ENCODE measurements at places on chromosomes 5 and 9. TPM values are rescaled to one million over a fixed set of nuclear protein-coding genes. Genes with fewer than 3 reads are reported as not detected.
A peak's percentile ranks its signal among the peaks of the same experiment; 100 is the strongest.

- no peak for DNase-seq
These were observed 22.7 kb downstream of the AGXT2 start for GRCh38 chr5:35024911-35025510.

DNA sequence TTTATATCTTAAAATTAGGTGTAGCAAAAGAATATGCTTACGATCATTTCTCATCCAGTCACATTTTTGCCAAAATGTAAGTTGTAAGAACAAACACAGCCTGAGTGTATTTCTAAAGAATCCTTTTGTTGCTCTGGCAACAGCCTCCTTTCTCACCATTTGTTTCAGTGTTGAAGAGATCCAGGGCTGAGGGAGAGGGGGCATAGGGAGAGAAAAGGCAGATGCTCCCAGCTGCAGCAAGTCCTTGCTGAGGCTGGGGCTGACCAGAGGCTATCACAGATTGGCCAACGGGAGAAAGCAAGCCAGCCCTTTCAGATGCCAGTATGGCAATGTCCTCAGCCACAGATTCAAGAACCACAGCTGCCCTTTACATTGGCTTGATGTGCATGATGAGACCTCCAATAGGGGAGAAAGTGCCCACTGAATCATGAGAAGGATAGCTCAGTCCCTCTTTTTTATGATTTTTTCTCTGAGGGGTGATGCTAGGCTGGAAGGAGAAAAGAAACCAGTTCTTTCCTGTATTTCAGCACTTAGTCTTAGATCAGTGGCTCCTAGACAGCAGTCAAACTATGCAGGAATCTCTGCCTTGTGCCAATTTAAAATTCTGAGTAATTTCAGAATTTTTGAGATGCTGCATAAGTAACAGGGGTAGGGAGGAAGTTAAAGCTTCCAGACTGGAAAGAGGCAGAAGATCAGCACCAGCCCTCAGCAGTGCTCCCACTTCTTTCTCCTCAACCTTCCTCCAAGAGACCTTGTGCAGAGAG lies 142.1 kb downstream of the LHFPL2 start:
- no peak for DNase-seq

Gene NOP16
- 13.6 TPM for total RNA-seq

Gene PCDHA5
- total RNA-seq: 0.43 TPM

Gene FUT7
- 0.81 TPM for total RNA-seq

- no peak for DNase-seq
These were observed 52.3 kb upstream of the CTSL start for GRCh38 chr9:87673446-87674120.

GRCh38 chr9:112308588-112308987 lies 24.8 kb downstream of the PTBP3 start:
- DNase-seq: no peak

GRCh38 chr5:56309262-56309826 lies 76.2 kb upstream of the ANKRD55 start:
- no peak for DNase-seq

Gene SPINK7
- total RNA-seq: not detected

Gene ARHGEF39
- 0.38 TPM for total RNA-seq

Gene FOXD1
- 1.2 TPM for total RNA-seq

GRCh38 chr5:56105511-56106291 lies 110.9 kb upstream of the IL6ST start:
- DNase-seq: no peak

DNA sequence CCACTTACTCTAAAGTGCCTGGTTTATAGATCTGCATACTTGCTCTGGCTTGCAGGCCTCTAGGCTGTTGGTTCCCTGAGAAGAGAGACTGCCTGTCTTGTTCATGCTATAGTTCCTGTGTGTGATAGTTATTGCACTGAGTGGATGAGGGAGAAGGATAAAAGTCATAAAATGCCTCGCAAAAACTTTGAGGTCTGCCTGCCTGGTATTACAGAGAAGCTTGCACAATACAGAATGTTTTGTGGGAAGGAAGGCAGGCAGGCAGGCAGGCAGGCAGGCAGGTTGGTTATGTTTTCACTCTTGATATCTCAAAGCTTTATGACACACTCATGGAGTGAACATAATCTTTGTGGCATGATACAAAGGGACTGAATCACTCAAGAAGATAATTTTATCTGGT lies 287.1 kb downstream of the SLIT3 start:
- no peak for DNase-seq

Gene PCDHA9
- total RNA-seq: 0.20 TPM

Gene SLC6A3
- total RNA-seq: 0.52 TPM

GRCh38 chr5:66875315-66875714 lies 279.1 kb downstream of the MAST4 start:
- DNase-seq: no peak

- DNase-seq: no peak
These were observed 18.8 kb upstream of the PRLR start for GRCh38 chr5:35248843-35249780.

Gene TMEFF1
- 0.64 TPM for total RNA-seq

Gene FBP1
- total RNA-seq: 357 TPM

DNA sequence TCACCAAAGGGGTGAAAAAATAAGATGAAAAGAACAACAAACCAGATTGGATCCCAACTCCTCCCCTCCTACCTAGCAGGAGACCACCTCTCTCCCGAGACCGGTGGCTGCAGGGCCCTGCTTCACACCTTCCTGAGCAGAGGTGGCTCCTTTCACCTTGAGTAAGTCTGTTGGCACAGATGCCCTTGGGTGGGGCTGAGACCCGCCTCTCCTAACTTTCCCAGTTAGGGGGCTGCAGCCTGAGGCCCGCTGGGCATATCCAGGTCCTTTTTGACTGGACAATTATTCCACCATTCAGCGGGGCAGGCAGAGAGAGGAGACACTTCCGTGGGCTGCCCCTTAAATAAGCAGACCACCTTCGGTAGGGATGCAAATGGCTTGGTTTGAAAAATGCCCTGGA lies 1.3 kb downstream of the SLC25A48 start:
- DNase-seq: no peak

DNA sequence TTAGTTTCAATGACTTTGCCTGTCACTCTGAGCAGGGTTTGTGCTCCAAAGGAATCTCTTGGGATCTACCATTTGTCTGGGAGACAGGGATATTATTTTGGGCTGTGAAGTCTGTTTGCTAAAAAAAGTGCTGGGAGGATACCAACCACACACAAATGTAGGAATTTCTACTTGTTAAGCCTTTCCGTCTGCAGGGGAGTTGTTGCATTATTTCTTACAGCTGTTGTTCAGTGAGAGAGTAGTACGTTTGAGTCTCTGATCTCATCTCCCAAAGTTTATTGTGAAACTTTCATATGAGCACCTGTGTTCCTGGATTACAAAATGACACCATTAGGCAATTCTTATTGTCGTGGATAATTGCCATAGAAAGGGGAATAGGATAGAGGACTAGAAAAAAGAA lies 78.3 kb upstream of the SEMA6A start:
- no peak for DNase-seq

Gene F2RL1
- 8.0 TPM for total RNA-seq

Gene ZNF879
- 6.7 TPM for total RNA-seq

DNA sequence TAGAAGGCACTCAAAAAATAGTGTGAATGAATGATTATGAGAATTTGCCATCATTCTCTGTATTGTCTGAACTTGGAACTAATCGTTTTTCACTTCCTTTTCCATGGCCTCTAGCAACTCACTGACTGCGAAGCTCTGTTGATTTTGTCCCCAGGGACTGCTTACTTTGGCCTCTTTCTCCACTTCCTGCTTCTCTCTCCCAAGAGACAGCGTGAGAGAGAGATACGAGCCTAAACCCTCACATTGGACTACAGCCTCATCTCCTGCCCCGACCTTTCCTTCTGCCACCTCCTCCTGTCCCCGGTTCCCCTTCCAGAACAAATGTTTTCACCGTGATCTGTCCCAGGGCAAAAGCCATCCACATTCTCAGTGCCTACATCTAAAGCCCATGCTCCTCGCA lies 300.8 kb upstream of the PANK3 start:
- DNase-seq: no peak

- DNase-seq: peak; percentile 85
These were observed 592 bp downstream of the TUBB4B start for GRCh38 chr9:137241490-137242268.

Gene ANXA2R
- total RNA-seq: 4.8 TPM

DNA sequence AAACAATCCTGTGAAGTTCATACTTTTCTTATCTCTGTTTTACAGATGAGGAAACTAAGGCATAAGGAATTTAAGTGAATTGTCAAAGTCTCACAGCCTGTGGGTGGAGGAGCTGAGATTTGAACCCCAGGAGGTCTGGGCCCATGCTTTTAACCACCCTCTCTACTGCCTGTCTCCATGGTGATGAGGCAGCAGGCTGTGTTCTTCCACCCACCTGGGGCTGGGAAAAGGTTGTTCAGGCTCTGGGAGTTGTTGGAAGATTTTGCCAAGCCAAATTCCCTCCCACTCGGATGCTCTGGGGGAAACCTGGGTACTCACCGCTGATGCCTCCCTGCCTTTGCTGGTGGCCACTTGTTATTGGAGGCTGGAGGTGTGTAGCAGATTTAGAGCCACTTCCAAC lies 18.3 kb upstream of the SYNPO start:
- DNase-seq: no peak

DNA sequence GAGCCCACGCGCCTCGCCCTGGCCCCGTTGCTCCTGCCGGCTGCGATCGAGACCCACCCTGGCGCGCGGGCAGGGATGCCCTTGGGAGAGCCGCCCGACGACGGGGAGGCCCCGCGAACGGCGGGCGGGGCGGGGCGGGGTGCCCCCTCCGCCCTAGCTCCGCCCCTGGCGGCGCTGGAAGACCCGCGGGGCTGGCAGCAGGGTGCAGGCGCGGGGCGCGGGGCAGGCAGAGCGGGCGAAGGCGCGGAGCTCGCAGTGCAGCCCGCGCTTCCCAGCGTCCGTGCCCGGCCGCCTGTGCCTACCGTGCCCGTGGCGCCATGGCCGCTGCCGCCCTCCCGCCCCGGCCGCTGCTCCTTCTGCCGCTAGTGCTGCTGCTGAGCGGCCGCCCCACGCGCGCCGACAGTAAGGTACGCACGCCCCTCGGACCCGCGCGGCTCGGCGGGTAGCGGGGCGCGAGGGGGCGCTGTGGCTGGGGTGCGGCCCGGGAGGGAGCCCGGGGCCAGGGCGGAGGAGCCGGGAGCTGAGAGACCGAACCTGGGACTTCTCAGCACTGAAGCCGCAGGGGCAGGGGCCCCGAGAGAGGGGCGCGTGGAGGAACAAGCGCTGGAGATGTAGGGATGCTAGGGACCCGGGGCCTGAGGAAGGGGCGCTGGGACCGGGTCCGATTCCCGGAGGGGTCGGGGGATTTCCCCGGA lies at the start of gene OLFML2A:
OLFML2A (plus strand) TSS at position 180 of the 695 bp plus-strand sequence; CDS start at position 318, 138 bp downstream.
- peak; percentile 67 for DNase-seq

DNA sequence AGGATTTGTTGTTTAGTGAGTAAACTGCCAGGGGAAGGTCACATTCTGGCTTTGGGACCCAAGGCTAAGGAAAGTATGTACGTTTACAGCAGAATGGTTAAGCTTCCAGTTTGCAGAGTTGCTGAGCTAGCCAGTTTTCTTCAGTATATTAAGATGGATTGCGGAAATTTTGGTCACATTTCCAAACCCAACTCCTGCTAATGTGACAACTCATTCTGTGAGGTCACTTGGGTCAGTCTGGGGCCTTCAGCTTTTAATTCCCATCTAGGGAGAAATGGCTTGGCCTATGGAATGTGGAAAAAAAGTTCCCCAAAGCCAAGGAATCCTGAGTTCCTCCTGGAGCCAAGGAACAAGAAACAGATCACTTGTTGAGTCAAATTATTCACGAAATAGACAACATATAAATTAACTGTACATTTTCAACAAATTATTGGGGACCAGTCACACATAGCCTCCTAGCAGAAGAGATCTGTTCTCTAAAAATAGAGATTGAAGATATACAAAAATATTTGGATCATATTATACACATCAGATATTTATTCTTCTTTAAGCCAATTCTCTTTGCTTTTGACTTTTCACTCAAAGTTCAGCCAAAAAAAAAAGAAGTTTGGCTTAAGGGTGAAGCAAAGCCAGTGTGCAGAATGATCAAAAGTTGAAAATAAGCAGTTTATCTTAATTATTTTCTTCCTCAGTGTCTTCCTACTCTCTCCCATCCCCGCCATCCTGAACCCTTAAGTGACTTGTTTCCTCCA lies 8.8 kb downstream of the KCNV2 start:
- no peak for DNase-seq

DNA sequence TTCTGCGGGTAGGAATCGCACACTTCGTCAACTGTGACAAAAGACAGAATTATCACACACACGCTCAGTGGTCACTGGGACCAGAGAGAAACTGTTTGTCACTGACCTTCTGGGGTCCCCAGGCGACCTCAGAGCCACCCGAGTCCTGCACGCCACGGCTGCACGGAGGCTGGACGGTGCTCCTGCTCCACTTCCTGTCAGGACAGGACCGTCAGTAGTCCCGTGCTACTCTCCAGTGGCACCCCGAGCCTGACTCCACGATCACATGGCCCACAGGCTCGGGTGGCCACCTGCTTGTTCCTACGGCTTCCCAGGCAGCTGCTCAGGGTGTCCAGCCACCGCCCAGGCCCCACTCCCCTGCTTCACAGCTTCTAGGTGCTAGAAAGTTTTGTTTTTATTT lies 17.9 kb downstream of the MRNIP start:
- DNase-seq: no peak

- no peak for DNase-seq
These were observed 657.9 kb upstream of the ST8SIA4 start for GRCh38 chr5:101561018-101561417.

GRCh38 chr5:115685490-115685889 lies 59.7 kb upstream of the TMED7 start:
- DNase-seq: no peak

GRCh38 chr5:175246889-175247520 lies 197.0 kb downstream of the DRD1 start:
- DNase-seq: no peak

GRCh38 chr5:176817841-176818377 lies 7.5 kb downstream of the UNC5A start:
- no peak for DNase-seq

GRCh38 chr9:2281031-2281802 lies 266.1 kb downstream of the SMARCA2 start:
- DNase-seq: no peak

DNA sequence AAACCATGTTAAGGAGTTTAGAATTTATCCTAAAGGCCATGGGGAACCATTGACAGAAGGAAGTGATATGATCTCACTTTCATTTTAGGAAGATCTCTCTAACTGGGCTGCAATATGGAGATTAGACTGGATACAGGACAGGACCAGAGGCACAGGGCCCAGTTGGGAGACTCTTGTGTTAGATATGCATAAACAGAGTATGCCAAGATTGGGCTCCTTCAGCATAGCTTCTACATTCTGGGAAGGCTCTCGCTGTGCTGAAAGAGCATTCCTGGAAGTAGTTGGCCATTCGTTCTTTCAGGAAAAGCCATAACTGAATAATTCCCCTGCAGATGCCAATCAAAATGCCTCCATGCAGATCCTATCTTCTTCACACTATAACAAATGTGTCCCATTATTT lies 204.5 kb downstream of the CWC27 start:
- DNase-seq: no peak

Gene PRDM9
- total RNA-seq: not detected

Gene DDX4
- total RNA-seq: not detected

Gene SHOC1
- not detected for total RNA-seq

GRCh38 chr5:173720953-173721600 lies 104.6 kb upstream of the BOD1 start:
- no peak for DNase-seq

Measured in upper lobe of right lung (tissue), 1 donor.